T-cell (primary cell): ENCODE measurements at places on chromosomes 5 and 9. TPM values are rescaled to one million over a fixed set of nuclear protein-coding genes. Genes with fewer than 3 reads are reported as not detected.

NEURL1B gene
- 0.23 TPM for total RNA-seq

C9orf50 gene
- total RNA-seq, result not detected

ARSB gene
- 5.6 TPM for total RNA-seq

NME5 gene
- not detected for total RNA-seq

PAEP gene
- not detected for total RNA-seq

PCDHA1 gene
- not detected for total RNA-seq

- no peaks in the 10 kb centered on the region for H3K27me3 ChIP-seq
- no peak overlapping the region for H3K4me3 ChIP-seq
- H3K36me3 ChIP-seq, result peaks cover 2% of the 10 kb centered on the region
- no peak for DNase-seq
- H3K4me1 ChIP-seq, result no peaks in the 10 kb centered on the region
- H3K27ac ChIP-seq, result no peak overlapping the region
Observed at GRCh38 chr9:100211476-100211875, 112.4 kb downstream of the INVS start.

- DNase-seq, result no peak
- H3K4me3 ChIP-seq, result no peak overlapping the region
- no peak overlapping the region for H3K27ac ChIP-seq
- no peaks in the 10 kb centered on the region for H3K27me3 ChIP-seq
- no peaks in the 10 kb centered on the region for H3K4me1 ChIP-seq
Observed at GRCh38 chr5:126487596-126487995, 64.4 kb downstream of the GRAMD2B start.

- DNase-seq, result no peak
- no peak overlapping the region for H3K4me3 ChIP-seq
- no peaks in the 10 kb centered on the region for H3K4me1 ChIP-seq
- no peaks in the 10 kb centered on the region for H3K27me3 ChIP-seq
- no peaks in the 10 kb centered on the region for H3K36me3 ChIP-seq
- H3K27ac ChIP-seq, result no peak overlapping the region
Observed at GRCh38 chr5:88536146-88536545, 267.5 kb upstream of the TMEM161B start.

GRCh38 chr5:125611541-125611940 lies 811.7 kb upstream of the GRAMD2B start:
- no peak overlapping the region for H3K27ac ChIP-seq
- DNase-seq, result no peak
- H3K36me3 ChIP-seq, result no peaks in the 10 kb centered on the region
- H3K4me1 ChIP-seq, result no peaks in the 10 kb centered on the region
- H3K27me3 ChIP-seq, result no peaks in the 10 kb centered on the region

- no peaks in the 10 kb centered on the region for H3K4me1 ChIP-seq
- DNase-seq, result no peak
- H3K4me3 ChIP-seq, result no peak overlapping the region
- H3K36me3 ChIP-seq, result no peaks in the 10 kb centered on the region
- no peaks in the 10 kb centered on the region for H3K27me3 ChIP-seq
- no peak overlapping the region for H3K27ac ChIP-seq
Observed at GRCh38 chr5:152061095-152061494, 136.4 kb upstream of the GLRA1 start.

- H3K36me3 ChIP-seq, result no peaks in the 10 kb centered on the region
- H3K4me1 ChIP-seq, result peaks cover 10% of the 10 kb centered on the region
- H3K27me3 ChIP-seq, result no peaks in the 10 kb centered on the region
- DNase-seq, result no peak
- H3K4me3 ChIP-seq, result no peak overlapping the region
Observed at GRCh38 chr5:40799258-40799657, 1.1 kb upstream of the PRKAA1 start.

GRCh38 chr5:80870442-80870841 lies 89.7 kb upstream of the RASGRF2 start:
- DNase-seq, result no peak
- H3K27me3 ChIP-seq, result no peaks in the 10 kb centered on the region
- no peak overlapping the region for H3K27ac ChIP-seq
- H3K4me3 ChIP-seq, result no peak overlapping the region
- H3K4me1 ChIP-seq, result no peaks in the 10 kb centered on the region

GRCh38 chr9:127303830-127304229 lies 39.3 kb downstream of the GARNL3 start:
- H3K27me3 ChIP-seq, result no peaks in the 10 kb centered on the region
- DNase-seq, result no peak
- no peaks in the 10 kb centered on the region for H3K4me1 ChIP-seq
- H3K27ac ChIP-seq, result no peak overlapping the region
- no peaks in the 10 kb centered on the region for H3K36me3 ChIP-seq

GRCh38 chr9:136021872-136022681 lies 60.9 kb upstream of the UBAC1 start:
- no peaks in the 10 kb centered on the region for H3K4me1 ChIP-seq
- H3K4me3 ChIP-seq, result no peak overlapping the region
- no peak overlapping the region for H3K27ac ChIP-seq
- peaks cover 2% of the 10 kb centered on the region for H3K27me3 ChIP-seq

DNA sequence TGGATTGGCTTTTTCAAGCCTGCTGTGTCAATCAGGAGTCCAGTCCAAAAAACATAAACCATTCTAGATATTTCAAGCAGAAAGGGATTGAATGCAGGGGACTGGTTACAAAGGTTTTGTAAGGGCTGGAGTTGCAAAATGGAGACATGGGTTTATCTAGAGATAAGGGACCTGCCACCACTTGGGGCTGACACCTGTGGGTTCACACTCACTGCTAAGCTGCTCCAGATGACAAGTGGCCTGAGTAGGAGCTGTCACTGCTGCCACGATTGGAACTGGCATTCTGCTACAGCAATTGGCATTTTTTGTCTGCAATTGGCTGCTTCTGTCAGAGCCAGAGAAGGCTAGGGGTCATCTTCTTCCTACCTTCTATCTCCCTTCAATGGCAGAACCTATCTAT lies 66.3 kb upstream of the ZFR start:
- no peak for DNase-seq
- peaks cover 3% of the 10 kb centered on the region for H3K27me3 ChIP-seq
- H3K4me1 ChIP-seq, result no peaks in the 10 kb centered on the region
- H3K36me3 ChIP-seq, result no peaks in the 10 kb centered on the region
- H3K27ac ChIP-seq, result no peak overlapping the region
- H3K4me3 ChIP-seq, result no peak overlapping the region

DNA sequence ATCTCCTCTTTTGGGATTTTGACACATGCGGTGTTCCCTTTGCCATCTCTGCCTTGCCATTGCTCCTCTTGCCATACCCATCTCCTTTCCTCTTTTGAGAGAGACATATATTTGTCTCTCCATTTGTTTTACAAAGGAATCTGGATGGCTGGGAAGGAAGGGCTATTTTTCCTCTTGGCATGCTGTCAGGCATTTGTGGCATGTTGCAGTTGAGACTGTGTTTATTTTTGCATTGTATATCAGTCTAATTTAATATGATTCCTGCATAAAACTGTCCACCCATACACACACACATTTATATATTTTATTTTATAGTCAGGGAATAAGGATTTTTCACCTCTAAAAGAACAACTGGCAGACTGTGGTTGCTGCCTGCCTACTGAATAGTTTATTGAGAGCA lies 1105.8 kb upstream of the SEMA6A start:
- no peaks in the 10 kb centered on the region for H3K36me3 ChIP-seq
- no peak for DNase-seq
- no peaks in the 10 kb centered on the region for H3K27me3 ChIP-seq
- no peak overlapping the region for H3K4me3 ChIP-seq
- no peaks in the 10 kb centered on the region for H3K4me1 ChIP-seq

DNA sequence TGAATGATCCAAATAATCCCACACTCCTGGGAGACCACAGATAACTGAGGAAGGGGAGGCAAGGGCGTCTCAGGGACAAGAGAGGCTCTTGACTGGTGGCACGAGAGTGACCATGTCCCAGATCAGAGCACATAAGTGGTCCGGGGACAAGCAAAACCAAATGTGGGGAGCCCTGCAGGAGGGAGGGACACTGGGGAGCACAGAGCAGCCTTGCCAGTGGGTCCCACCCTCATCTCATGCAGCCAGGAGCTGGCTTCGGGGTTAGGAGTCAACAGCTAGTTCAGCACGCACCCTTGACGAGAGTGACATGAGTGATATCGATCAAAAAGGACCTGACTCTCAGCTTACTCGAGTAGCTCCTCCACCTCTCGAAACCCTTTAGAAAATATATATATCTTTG lies 16.5 kb upstream of the UBE2QL1 start:
- H3K27ac ChIP-seq, result no peak overlapping the region
- no peaks in the 10 kb centered on the region for H3K4me1 ChIP-seq
- no peaks in the 10 kb centered on the region for H3K36me3 ChIP-seq
- no peak overlapping the region for H3K4me3 ChIP-seq
- peaks cover 24% of the 10 kb centered on the region for H3K27me3 ChIP-seq
- DNase-seq, result no peak

DNA sequence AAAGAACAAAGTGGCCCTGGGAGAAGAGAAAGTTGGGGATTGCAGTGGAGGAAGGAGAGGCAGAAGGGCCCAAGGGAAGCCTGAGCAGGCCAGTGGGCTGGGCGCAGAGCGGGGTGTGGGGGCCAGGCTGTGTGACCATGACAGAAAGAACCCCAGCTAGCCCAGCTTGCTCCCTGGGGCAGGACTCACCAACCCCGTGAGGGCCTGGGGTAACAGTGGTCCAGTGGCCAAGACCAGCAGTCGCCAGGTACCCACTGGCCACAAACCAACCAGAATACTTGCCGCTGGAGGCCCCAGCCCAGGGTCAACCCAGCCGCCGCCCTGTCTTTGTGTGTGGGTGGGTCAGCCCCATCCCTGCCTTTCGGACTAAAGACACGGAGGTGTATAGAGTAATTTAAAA lies 146.5 kb downstream of the CACNA1B start:
- H3K27me3 ChIP-seq, result no peaks in the 10 kb centered on the region
- peaks cover 7% of the 10 kb centered on the region for H3K4me1 ChIP-seq
- no peak for DNase-seq
- no peak overlapping the region for H3K4me3 ChIP-seq
- H3K27ac ChIP-seq, result no peak overlapping the region

GRCh38 chr9:78857373-78858225 lies 560.7 kb downstream of the PSAT1 start:
- no peaks in the 10 kb centered on the region for H3K4me1 ChIP-seq
- no peak for DNase-seq
- no peak overlapping the region for H3K27ac ChIP-seq
- H3K36me3 ChIP-seq, result no peaks in the 10 kb centered on the region
- H3K4me3 ChIP-seq, result no peak overlapping the region

DNA sequence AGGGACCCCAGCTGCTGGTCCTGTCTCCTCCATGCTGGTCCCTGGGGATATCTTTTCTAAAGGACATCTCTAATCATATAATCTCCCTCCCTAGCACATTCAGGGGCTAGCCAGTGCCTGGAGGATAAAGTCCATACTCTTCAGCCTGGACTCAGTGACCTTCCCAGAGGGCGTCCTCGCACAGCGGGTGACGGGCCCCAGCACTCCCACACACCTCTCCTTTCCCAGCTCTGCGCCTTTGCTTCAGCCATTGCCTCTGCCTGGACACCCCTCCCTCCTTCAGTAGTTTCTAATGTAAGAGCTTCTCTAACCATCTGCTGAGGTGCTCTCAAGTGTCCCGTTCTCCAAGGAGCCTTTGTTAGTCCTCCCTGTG lies 15.2 kb upstream of the TNIP1 start:
- H3K4me1 ChIP-seq, result peaks cover 75% of the 10 kb centered on the region
- no peak overlapping the region for H3K4me3 ChIP-seq
- no peak overlapping the region for H3K27ac ChIP-seq
- no peaks in the 10 kb centered on the region for H3K27me3 ChIP-seq

DNA sequence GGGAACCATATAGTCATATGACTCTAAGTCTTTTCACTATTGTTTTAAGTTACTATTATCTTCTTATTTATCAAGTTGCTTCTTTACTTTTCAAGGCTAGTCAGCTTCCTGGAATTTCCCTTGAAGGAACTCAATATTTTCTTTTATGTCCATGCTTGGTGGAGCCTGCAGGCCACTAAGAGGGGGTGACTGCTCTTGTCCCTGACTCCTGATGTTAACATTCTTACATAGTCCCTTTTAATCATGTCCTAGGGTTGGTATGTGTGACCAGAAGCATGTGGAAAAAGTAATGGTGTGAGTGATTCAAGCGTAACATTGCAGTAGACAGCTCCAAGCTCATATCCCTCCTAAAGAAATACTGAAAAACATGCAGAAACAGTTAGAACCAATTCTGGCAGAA lies 1536.2 kb upstream of the CDH9 start:
- no peaks in the 10 kb centered on the region for H3K36me3 ChIP-seq
- no peak overlapping the region for H3K27ac ChIP-seq
- H3K27me3 ChIP-seq, result no peaks in the 10 kb centered on the region
- H3K4me1 ChIP-seq, result no peaks in the 10 kb centered on the region
- no peak for DNase-seq

GRCh38 chr5:74240783-74241750 lies 399.5 kb downstream of the ENC1 start:
- H3K36me3 ChIP-seq, result no peaks in the 10 kb centered on the region
- no peak for DNase-seq
- no peak overlapping the region for H3K27ac ChIP-seq
- H3K27me3 ChIP-seq, result peaks cover 4% of the 10 kb centered on the region
- no peak overlapping the region for H3K4me3 ChIP-seq

DNA sequence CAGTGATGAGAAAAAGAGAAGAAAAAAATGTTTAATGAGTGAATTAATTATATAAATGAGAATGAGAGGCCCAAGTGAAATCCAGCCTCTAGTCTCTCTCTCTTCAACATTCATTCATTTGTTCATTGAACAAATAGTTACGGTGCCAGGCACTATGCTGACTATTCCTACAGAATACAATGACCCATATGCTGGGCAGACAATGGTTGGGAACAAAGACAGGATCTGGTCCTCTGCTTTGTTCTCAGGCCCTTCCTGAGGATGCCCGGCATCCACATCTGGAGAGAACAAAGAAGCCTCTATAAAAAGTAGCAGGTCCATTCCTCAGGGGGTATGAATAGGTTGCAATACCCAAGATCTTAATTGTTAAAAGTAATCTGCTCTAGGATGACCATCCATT lies 6.9 kb downstream of the ADAM19 start:
- no peaks in the 10 kb centered on the region for H3K36me3 ChIP-seq
- H3K27ac ChIP-seq, result no peak overlapping the region
- DNase-seq, result no peak
- no peak overlapping the region for H3K4me3 ChIP-seq
- peaks cover 5% of the 10 kb centered on the region for H3K4me1 ChIP-seq

GRCh38 chr5:19987612-19988361 lies at the start of gene CDH18:
CDH18 (minus strand) TSS chr5:19988200; CDS start chr5:19838986, 149,214 bp downstream.
- no peak within 1 kb of the TSS for H3K4me3 ChIP-seq
- no peak for DNase-seq
- no peaks in the 10 kb centered on the region for H3K36me3 ChIP-seq
- H3K27ac ChIP-seq, result no peak within 1 kb of the TSS

DNA sequence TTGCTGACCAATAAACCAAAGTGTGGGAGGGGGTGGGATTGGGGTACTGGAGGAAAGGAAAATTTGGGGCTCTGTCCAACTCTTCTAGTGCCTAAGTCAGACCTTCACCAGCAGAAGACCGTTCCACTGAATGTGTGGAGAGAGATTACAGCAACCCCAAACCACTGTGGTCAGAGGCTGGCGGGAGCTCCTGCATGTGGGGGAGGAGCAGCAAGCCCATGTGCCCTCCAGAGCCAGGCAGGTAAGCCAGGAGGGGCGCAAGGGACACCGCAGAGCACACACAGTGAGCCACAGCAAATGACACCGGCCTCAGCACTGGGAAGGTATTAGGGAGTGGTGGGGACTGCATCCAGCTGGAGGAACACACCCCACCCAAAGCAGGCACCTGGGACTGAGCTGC lies 62.9 kb downstream of the SMIM23 start:
- H3K27me3 ChIP-seq, result no peaks in the 10 kb centered on the region
- DNase-seq, result no peak
- no peak overlapping the region for H3K27ac ChIP-seq
- H3K4me1 ChIP-seq, result no peaks in the 10 kb centered on the region
- no peaks in the 10 kb centered on the region for H3K36me3 ChIP-seq
